Cardiac atrium fibroblast (primary cell): ENCODE measurements at places on chromosomes 3 and 15. TPM values are rescaled to one million over a fixed set of nuclear protein-coding genes. Genes with fewer than 3 reads are reported as not detected.

Gene DLEC1
- total RNA-seq: under 0.01 and 0.49 TPM in 2 replicates

Gene ATP13A5
- not detected in 2 replicates for total RNA-seq

Gene ONECUT1
- not detected in 2 replicates for total RNA-seq

Gene RASGRP1
- 0.18 and 1.8 TPM in 2 replicates for total RNA-seq

Gene AGBL1
- total RNA-seq: not detected in 2 replicates

Gene CCDC39
- total RNA-seq: not detected in 2 replicates

Gene LRRC15
- 0.49 and 0.90 TPM in 2 replicates for total RNA-seq

Gene KIF15
- 4.2 and 5.4 TPM in 2 replicates for total RNA-seq
